ENCODE measurements at places on chromosomes 5 and 9.

DNA sequence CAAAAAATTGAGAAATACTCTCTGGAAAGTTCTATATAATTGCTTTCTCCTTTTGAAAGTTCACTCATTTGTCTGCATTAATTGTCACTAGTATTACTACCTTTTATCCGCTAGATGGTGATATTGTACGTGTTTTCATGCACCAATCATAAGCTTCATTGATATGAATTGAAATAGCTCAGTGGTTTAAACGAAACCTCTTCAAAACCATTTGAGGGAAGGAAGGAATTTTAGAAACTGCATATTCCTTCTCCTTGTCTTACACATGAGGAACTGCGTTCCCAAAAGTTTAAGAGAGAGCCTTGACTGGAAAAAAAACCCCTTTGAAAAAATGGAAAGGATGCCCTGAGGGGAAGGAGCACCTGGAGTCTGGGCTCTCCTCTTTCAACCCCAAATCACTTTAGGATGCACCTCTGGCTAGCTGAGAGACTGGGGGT, 98.6 kb downstream of the YTHDC2 start:
- no peak for DNase-seq

GRCh38 chr9:78694974-78695373, 398.0 kb downstream of the PSAT1 start:
- no peak for DNase-seq

- no peak for DNase-seq
These were observed 470.6 kb downstream of the PRDM9 start for GRCh38 chr5:23977997-23978396.

GRCh38 chr5:173567548-173567947, 48.9 kb downstream of the BOD1 start:
- no peak for DNase-seq

DNA sequence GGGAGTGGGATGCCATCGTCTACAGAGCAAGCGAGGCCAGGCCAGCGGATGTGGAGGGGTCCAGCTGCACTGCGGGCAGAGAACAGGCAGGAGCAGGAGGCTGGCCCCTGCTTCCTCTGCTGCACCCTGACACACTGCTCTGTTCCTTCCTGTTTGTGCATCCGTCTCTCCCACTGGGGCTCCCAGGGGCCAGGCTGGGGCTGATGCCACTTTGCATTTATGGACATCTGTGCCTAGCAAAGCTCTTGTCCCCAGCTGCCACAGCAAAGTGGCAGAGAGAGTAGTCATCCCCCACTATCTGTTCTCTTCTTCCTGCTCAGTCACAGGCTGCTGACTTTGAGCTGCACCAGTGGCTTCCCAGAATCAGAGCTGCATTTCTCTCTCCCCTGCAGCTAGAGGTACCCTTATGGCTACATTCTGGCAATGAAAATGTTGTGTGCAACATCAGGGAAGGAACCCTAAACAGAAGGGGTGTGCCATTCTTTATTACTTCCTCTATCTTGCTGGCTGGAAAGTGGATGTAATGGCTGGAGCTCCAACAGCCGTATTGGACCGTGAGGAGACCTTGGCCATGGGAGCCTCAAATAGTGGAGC, 4.2 kb upstream of the NINJ1 start:
- no peak for DNase-seq

DNA sequence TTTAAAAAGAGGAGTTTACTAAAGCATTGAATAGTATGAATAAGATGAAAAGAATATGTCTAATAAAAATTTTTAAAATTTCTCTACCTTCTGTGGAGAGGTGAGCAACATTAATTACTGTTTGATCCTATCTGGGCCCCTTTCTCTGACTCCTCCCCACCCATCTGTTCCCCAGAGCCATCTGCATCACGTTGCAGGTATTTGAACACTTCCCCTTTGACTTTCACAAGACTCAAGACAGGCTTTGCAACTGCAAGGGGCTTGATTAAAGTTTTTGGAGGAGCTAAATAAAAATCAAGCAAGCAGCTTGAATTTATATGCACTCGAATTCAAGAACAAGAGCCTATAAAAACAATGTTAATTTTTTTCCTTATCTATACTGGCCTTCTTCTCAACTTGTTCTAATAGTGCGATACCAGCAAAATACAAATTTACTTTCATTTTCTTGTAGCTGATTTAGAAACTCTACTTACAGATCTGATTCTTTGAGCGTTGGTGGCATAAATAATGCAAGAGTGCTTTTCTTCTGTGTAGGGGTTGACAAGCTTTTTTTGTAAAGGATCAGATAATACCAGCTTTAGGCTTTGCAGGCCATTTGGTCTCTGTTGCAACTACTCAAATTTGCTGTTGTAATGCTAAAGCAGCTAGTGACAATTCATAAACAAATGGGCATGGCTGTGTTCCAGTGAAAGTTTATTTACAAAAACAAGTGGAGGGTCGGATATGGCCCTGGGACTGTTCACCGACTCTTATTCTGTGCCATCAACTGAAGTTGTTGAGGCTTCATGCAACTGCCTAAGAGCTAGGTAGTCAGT, 21.2 kb downstream of the TXNDC8 start:
- no peak for DNase-seq

- DNase-seq = no peak
These were observed 12.2 kb downstream of the MYMK start for GRCh38 chr9:133512253-133513213.
